ENCODE measurements at places on chromosomes 1 and 21. TPM values are rescaled to one million over a fixed set of nuclear protein-coding genes. Genes with fewer than 3 reads are reported as not detected.

GRCh38 chr1:228841632-228842031, 106.4 kb downstream of the RHOU start:
- DNase-seq, result no peak

LYPD8 gene
- total RNA-seq, result not detected

GRCh38 chr1:116246174-116246573, 126.9 kb upstream of the ATP1A1 start:
- DNase-seq, result no peak

BNIPL gene
- total RNA-seq, result 4.7 TPM

HES5 gene
- 3.8 TPM for total RNA-seq

All from bronchial epithelial cell (primary cell).